Naive thymus-derived CD4-positive, alpha-beta T cell (primary cell): ENCODE measurements at places on chromosomes 6 and 20. TPM values are rescaled to one million over a fixed set of nuclear protein-coding genes. Genes with fewer than 3 reads are reported as not detected.

Gene DNAH8
- polyA plus RNA-seq = not detected

DNA sequence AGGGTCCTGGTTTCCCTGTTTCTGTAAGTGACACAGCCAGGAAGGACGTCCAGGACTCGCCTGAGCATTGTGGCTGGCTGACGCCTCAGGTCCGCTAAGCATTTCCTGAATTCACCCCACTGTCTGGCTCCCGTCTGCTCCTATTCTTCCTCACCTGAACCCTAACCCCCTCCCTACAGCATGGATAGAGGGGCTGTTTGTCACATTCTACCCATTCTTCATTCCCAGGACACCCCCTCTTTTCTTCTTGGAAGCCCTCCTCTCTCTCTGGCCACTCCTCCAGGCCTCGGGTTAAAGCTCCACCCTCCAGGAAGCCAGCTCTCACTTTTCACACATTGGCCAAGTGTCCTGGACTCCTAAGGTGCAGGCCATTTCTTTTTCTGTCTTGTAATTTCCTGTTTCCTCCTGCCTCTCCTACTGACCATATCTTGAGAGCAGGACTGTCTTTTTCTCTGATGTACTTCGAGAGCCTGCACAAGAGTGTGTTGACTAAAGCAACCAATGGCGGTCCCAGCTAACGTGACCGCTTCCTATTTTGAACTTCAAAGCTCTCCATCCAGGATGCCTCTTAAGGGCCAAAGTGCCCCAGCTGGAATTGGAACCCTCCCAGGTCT lies 24.2 kb upstream of the MYMX start:
- no peak for DNase-seq

Gene TINAG
- polyA plus RNA-seq = not detected

Gene OR2H2
- polyA plus RNA-seq = not detected

Gene NRSN1
- not detected for polyA plus RNA-seq

DNA sequence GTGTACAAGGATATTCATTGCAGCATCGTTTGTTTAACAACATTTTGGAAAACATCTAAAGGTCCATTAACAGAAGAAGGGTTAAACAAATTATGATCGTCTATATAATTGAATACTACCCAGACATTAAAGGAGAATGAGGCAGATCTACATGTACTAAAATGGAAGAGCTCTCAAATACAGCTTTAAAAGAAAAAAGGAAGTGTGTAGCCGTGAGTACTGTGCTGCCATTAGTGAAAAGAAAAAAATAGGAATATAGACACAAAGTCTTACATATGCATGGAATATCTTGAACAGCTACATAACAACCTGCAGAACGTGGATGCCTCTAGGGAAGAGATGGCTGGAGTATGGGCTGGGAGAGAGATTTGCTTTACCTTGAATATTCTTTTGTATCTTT lies 37.9 kb downstream of the PRDM1 start:
- DNase-seq = no peak

DNA sequence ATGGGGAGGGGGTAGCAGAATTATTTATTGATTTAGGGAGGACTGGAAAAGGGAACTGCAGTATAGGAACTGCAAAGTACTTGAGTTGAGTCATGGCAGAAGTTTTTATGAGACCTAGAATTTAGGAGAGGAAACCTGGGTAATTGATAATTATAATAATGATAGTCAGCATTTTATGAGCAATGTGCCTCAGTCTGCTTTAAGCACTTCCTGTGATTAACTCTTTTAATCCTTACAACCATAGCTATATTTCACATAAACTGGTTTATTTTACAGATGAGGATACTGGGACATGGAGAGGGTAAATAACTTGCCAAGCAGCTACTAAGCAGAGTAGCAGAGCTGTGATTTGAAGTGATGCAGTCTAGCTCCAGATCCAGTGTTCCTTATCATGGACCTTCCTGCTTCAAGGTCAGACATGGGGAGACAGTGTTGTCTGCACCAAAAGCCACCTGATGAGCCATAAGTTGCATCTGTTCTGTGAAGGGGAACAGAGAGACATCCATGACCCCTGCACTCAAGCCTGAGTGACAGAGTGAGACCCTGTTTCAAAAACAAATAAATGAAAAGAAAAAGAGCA lies 13.6 kb downstream of the LRRC1 start:
- no peak for DNase-seq

Gene PPP1R16B
- 19.8 TPM for polyA plus RNA-seq

Gene TOMM6
- polyA plus RNA-seq = 449 TPM

GRCh38 chr20:59470521-59470920 lies 133.8 kb upstream of the PHACTR3 start:
- DNase-seq = no peak

- no peak for DNase-seq
Observed at GRCh38 chr20:19465536-19465935, 253.1 kb downstream of the SLC24A3 start.

Gene PTK7
- 0.38 TPM for polyA plus RNA-seq

Gene SLC22A1
- not detected for polyA plus RNA-seq

Gene MYMX
- not detected for polyA plus RNA-seq

DNA sequence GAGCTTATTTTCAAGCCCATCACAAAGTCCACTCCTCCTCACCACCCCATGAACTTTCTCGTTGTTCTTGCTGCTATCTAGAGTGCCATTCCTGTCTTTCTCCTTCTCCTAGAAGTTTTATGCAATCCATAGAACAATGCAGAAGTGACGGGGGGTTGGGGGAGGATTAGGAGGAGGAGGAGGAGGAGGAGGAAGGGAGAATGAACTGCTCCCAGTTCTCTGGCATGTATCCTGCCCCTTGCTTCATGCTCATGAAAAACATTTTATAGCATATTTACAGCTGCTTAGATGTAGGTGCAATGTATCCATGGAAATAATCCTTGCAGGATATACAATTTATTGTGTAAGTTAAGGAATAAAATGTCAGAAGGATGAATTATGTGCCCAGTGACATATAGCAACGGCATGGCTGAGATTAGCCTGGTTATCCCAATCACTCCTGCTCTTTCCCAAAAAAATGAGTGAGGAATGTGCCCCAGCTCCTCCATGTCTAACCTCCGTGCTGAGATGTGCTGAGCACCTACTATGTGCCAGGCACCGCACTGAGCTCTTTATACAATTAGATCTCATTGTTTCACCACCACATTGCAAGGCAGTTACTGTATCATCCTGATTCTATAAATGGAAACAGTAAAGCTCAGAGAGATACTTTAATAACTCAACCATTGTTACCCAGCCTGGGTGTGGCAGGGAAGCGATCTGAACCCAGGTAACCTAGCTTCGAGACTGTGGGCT lies 41.6 kb upstream of the TFAP2C start:
- no peak for DNase-seq

DNA sequence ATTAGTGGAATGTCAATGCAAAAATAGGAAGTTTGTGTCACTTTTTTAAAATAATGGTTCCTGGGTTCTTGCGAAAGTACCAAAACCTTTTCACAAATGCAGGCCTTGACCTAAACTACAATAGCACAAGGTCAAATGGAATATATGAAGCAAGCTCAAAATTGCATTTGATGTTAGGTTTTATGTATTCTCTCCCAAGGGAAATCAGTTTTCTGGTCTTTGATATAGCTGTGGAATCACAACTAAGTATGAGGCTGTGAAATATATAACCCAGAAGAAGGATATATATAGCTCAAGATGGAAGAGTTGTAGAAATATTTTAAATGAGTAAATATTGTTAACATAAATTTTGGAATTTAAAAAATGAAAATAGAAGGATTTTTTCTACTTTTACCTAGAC lies 327.3 kb downstream of the RIMS1 start:
- no peak for DNase-seq

GRCh38 chr6:136532030-136532429 lies 18.2 kb downstream of the MAP7 start:
- no peak for DNase-seq

Gene PRPH2
- polyA plus RNA-seq = 0.14 TPM

GRCh38 chr6:22057962-22058361 lies 238.9 kb downstream of the PRL start:
- DNase-seq = no peak

DNA sequence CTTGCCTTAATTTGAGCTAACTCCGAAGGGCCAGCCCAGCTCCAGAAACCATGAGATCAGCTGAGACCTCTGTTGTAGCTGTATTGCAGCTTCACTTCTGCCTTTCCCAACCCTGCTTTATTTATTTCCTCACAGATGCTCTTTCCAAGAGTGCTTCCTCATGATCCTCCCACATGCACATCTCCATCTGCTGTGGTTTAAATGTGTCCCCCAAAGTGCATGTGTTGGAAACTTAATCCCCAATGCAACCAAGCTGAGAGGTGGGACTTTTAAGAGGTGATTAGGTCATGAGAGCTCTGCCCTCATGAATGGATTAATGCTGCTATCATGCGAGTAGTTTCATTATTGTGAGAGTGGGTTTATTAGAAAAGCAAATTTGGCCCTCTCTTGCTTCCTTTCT lies 164.4 kb upstream of the TAB2 start:
- no peak for DNase-seq

GRCh38 chr6:167756597-167756996 lies 70.1 kb upstream of the AFDN start:
- DNase-seq = no peak

DNA sequence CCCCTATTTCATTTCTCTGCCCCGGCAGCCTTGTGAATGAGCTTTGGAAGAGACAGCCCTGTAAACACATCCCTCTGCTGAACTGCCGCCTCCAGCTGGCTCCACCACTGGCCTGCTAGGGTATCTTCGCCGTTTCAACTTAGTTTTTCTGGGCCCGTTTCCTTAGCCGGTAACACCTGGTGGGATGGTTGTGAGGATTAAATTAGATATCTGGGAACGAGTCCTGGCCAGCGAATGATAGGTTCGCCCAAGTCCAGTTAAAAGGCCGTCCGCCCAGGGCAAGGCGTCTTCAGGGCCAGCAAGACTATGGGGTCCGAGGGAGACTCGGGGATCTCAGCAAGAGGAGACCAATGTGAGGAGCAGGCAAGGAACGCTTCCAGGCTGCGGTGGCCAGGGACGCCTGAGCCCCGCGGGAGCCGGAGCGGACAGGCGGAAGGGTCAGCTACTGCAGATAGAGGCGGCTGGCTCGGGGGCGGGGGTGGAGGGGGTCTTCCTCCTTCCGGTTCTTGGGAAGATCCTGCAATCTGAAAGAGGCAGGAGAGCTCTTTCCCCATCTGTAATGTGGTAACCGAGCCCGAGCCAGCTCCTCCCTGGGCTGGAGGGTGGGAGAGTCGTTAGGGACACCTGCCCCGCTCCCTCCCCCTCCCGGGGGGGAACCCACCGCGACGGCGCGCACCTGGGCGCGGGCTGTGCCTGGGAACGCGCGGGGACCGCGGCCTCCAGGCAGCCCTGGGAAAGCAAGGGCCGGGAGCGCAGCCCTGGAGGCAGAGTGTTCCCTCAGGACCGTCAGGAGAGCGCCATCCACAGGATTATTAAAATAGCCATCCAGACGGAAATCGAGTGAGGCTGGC lies 4.5 kb upstream of the PTCRA start:
- DNase-seq = no peak

GRCh38 chr20:15446373-15446772 lies 1109.0 kb upstream of the FLRT3 start:
- no peak for DNase-seq

GRCh38 chr20:62906209-62906608 lies 20.1 kb downstream of the DIDO1 start:
- DNase-seq = no peak

GRCh38 chr20:41006126-41006935 lies 22.3 kb upstream of the TOP1 start:
- DNase-seq = no peak

- DNase-seq = no peak
Observed at GRCh38 chr20:17189976-17190695, 36.7 kb upstream of the PCSK2 start.

- no peak for DNase-seq
Observed at GRCh38 chr6:130889423-130889822, 62.2 kb downstream of the SMLR1 start.

Gene FRK
- not detected for polyA plus RNA-seq
